Vagina (tissue), 2 donors: ENCODE measurements at places on chromosomes 7 and 10.

GRCh38 chr7:44158096-44158872 is 17.2 kb upstream of the MYL7 start:
- no peak for DNase-seq

DNA sequence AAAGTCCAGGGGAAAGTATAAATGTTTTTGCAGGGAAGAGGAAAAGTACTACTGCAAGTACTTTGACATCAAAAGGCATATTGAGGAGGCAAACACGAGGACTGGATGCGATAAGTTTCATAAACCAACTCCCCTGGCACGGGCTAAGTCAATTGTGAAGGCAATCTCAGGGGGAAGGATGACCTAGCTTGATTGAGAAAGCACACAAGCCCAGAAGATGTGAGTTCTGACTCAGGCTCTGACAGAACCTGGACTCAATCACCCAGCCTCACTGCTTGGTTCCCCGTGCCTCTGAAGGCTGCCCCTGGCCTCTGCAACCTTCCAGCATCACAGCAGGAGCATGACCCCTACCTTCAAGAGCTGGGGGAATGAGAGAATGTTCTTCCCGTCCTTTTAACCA is 93.2 kb upstream of the ZNF438 start:
- no peak for DNase-seq

GRCh38 chr7:154767142-154767541 is 235.8 kb downstream of the PAXIP1 start:
- no peak for DNase-seq

DNA sequence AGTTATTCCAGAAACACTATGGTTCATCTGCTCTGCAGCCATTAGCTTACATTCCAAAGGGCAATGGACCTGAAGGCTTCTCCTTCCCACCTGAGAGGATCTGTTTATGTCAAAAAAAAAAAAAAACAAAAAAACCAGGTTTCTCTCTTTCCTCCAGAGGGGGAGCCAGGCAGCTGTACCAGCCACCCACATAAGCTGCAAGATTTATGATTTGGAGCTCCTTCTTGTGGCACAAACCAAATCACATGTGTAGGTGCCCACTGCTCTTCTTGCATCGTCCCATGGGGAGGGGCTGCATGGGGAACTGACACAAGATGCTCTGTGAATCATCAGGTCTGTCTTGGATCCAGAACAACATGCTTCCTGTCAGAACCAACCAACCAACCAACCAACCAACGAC is 231.6 kb upstream of the IGFBP3 start:
- no peak for DNase-seq

DNA sequence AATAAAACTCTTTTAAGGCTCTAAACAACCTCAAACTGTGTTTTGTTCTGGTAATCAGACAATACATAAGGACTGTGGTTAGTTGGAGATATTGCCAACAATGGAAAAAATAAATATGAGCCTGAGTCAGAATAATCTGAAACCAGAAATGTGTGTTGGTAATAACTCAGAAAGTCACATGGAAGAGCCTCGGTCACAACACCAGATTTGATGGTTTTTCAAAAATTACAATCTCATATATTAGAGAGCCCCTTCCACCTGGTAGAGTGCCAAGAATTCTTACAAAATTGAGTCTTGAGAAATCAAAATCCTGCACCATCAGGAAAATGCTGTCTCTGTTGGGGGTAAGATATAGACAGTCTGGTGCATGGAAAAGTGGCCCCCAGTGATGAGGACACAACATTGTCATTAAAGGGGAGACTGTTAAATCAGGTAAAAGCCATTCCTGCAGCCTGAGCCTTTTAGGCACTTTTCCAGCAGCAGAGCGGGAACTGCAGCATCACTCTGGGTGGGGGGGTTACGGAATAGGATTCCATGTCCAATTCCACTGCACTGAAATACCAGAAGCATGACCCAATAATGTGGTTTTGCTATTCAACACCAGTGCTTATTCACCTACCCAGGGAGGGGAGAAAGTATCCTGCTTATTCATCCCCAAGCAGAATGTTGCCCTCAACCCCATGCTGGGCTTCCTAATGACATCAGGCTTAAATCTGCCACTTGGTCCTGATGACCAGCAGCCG is 9.5 kb upstream of the ADAM12 start:
- DNase-seq, result no peak

- no peak for DNase-seq
Measured at GRCh38 chr10:9357471-9357870, 1303.0 kb downstream of the GATA3 start.

DNA sequence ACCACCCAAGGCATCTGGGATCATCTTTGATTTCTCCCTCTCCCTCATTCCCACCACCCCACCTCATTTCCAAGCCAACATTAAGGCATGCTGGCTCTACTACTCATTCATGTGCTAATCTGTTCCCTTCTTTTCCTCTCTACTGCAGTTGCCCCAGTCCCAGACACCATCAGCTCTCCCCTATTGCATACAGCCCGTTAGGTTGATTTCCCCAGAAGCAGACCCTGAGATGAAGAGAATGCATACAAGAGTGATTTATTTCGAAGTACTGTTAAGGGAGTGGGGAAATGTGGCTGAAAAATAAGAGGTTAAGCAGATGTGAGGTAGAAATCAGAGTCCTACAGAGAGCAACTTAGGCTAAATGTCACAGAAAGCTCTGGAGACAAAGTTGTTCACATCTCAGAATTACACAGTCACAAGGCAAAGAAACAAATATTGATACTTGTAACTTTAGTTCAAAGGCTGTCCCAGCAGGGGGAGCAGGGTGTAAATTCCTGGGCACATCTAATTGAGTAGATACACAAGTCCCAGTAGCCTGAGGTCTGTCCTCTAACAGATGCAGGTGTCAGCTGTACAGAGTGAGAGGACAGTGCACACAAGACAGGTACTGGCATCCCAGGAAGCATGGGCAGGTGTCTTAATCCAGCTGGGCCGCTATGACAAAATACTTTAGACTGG is 20.9 kb downstream of the AKR1D1 start:
- no peak for DNase-seq
